Stimulated activated naive CD8-positive, alpha-beta T cell treated with anti-CD3 and anti-CD28 coated beads, Interleukin-15, Interleukin-2, amounts not matched to agents 100 U/mL and 50 U/mL, for 24 hours (primary cell): ENCODE measurements at places on chromosomes 12 and 14.

DNA sequence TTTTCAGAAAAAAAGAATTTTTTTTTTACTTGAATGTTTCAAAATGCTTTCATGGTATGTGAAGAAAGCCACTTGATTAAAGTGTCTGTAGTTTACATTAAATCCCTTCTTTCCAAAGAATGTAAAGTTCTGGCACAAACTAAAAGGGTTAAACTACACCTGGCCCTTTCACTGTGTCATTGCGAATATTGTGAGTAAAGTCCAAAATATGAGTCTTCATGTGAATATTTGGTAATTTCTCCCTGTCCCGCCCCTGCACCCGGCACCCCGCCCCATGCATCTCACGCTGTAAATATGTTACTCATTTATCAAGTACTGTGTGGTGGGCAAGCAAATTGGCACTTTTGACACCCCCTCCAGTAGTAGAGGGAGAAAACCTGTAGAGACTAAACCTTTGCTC, 274.7 kb downstream of the TTC6 start:
- DNase-seq = no peak

DNA sequence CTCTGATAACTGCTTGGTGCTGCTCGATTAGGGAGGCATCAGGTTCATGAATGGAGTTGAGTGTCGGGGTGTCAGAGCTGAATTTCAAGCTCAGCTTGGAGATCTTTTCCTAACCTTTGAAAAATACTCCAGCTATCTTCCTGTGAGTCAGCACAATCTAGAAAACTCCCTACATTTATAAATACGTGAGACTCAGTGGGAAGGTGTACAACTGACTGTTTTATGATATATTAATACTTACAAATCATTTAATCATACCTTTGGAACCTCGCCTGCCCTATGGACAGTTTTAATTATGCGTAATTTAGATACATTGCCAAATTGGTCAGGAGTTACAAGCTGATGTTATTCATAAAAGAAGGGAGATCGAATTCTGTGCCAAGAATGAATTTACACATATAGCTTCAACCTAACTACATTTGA, 961 bp downstream of the CMAS start:
- DNase-seq = no peak

DNA sequence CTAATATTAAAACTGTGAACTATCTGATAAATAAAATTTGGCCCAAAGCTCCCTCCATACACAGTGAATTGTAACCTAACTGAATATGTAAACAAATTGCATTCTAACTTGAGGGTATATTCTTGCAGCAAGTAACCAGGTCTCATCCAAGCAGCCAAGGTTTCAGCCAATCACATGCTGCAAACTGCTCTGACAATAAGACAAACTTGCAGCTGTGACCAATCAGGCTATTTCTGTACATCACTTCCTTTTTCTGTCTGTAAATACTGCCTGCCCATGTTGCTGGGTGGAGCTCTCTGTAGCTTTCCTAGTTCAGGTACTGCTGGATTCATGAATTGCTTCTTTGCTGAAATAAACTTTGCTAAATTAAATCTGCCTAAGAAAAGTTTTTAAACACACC, 499.0 kb downstream of the GALC start:
- DNase-seq = no peak

- DNase-seq = no peak
These were observed 22.0 kb downstream of the POU6F1 start for GRCh38 chr12:51195841-51196240.

DNA sequence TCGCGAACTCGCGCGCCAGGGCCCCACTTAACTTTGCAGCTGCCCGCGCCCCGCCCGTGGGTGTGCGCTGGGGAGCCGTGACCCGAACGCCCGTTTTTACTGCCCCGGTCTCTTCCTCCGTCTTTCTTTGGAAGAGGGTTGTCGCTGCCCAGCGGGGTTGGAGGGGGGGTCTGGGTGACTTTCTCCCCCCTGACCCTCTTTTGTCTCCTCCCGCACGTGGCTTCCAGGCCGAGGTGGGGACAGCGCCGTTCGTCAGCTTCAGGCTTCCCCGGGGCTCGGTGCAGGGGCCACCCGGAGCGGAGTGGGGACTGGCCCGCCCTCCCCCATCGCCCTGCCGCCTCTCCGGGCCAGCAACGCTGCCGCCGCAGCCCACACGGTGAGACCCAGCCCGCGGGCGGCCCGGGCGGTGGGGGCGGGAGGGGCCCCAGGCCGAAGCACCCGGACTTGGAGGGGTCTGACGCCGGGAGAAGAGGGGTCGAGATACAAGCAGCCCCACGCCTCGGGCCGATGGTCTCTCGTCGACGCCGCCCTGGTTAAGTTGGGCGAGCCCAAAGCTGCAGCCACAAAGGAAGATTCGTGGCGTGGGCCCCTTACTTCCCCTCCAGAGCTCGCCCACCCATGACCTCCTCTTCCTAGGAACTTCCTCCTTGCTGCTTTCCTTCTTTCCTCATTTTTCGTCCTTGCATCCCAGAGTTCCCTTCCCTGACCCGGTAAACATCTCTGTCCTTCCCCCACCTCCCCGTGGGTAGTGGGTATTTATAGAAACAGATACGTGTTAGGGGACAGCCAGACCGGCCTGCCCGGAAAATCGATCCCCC, 1.2 kb downstream of the DYRK2 start:
- DNase-seq = peak; percentile 52
